ENCODE measurements at places on chromosomes 3 and 15. TPM values are rescaled to one million over a fixed set of nuclear protein-coding genes. Genes with fewer than 3 reads are reported as not detected.

MESP2 gene
- total RNA-seq = not detected

NPAP1 gene
- total RNA-seq = not detected

GP5 gene
- total RNA-seq = 0.31 TPM

PLA1A gene
- 0.22 TPM for total RNA-seq

BFSP2 gene
- not detected for total RNA-seq

DNAJA4 gene
- 68.4 TPM for total RNA-seq

FBXO45 gene
- 22.8 TPM for total RNA-seq

GADL1 gene
- total RNA-seq = not detected

NMB gene
- 3.5 TPM for total RNA-seq

PDCD6IP gene
- total RNA-seq = 171 TPM

SELENOS gene
- 53.0 TPM for total RNA-seq

SNRPN gene
- total RNA-seq = 33.6 TPM

STRIT1 gene
- total RNA-seq = not detected

SERINC4 gene
- 0.39 TPM for total RNA-seq

PRR20G gene
- total RNA-seq = not detected

DUOX1 gene
- total RNA-seq = 0.10 TPM

ROPN1 gene
- total RNA-seq = not detected

CATSPER2 gene
- total RNA-seq = 8.9 TPM

KNG1 gene
- not detected for total RNA-seq

ENTPD3 gene
- not detected for total RNA-seq

DNASE1L3 gene
- not detected for total RNA-seq

ZMYND10 gene
- 1.7 TPM for total RNA-seq

SYNPR gene
- not detected for total RNA-seq
